Stimulated activated CD4-positive, alpha-beta T cell treated with anti-CD3 and anti-CD28 coated beads, Interleukin-15, amount 100 ng/mL, for 1 hour (primary cell): ENCODE measurements at places on chromosomes 11 and 22.

DNA sequence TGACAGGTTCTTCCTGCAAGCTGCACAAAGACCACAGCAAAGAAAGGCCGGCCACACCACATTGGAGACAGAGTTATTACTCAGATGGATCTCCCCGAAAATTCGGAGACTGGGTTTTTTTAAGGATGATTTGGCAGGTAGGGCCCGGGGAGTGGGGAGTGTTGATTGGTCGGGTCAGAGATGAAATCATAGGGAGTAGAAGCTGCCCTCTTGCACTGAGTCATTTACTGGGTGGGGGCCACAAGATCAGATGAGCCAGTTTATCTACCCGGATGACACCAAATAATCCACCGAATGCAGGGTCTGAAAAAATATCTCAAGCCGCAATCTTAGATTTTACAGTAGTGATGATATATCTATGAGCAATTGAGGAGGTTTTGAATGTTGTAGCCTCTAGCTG, 401.8 kb upstream of the FAT3 start:
- DNase-seq = no peak

GRCh38 chr22:35587896-35588295, 29.2 kb downstream of the MB start:
- no peak for DNase-seq

DNA sequence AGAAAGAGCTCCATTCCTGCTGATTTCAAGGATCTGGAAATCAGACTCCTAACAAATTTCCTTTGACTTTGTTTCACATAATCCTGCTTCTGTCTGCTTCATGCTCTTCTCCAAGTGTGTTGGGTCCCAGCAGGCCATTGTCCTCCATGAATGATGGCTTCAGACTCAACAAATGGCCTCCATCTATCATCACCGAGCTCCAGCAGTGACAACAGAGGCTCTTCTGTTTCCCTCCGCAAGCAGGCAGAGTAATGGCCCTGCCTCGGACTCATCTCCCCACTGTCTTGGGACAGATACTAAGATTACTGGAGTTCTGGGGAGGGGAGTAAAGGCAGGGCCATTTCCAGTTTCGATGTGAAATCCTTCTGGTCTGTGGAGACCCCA, 127.3 kb downstream of the TENM4 start:
- no peak for DNase-seq

DNA sequence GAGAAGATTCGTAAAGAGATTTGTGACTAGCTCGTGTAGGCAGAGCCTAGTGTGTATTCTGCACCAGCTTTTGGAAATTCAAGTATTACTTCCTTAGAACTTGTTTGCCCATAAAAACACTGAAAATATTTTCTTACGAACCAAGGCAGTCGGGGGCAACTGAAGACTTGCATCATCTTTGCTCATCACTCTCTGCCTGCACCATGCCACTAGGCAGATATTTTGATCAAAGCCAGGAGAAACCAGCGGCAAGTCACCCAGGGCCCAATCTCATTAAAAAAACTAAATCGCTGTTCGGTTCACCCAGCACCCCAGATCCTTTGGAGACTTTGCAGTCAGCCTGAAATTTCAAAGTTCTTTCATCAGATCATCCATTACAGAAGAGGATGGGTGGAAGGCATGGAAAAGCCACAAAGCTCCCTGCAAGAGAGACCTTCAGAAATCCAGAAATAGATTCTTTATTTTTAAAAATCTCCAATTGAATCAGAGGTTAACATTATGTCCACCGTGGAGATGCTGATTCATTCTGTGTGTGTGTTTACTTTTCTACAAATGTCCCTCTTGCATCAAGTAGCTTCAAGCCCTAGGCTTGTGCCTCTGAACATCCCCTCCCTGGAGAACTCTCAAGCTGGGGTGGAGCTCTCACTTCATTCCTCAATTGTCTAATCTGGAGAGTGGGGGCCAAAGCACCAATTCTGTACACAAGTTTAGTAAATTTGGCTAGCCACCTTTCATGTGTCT, 78.4 kb downstream of the ETS1 start:
- DNase-seq = no peak

DNA sequence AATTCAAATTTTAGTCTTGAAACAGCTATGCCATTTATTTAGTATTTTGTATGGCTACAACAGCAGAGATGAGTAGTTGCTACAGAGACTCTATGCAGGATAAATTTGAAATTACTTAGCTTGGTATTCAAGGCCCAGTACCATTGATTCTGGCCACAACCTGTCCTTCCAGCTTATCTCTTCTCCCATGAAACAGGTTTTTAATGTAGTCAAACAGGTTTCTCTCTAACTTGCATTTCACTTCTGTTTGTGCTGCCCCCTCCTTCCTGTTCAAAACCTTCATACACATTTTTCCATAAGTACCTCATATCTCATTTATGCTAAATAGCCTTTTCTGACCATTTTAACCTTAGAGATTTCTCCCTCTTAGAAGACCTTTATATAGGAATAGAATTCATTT, 3.3 kb downstream of the USP47 start:
- DNase-seq = no peak

- DNase-seq = no peak
Measured at GRCh38 chr11:65427691-65428577, 5.3 kb downstream of the NEAT1 start.

DNA sequence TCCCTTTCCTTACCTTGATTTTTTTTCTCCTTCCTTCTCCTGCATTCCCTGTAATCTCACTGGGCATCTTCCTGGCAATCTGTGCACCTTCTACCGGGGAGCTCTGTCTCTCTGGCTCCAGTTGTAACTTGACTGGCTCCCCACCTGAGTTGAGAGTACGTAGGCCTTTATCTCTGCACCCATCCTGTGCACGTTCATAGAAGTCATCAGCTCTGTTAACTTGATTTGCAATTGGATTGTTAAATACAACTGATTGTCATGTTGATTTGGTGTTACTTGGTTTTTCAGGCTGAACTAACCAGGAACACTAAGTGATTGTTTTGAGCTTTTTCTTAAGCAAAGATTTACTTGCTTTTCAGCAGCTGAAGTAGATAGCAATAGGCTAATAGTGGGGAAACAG, 11.8 kb downstream of the SWAP70 start:
- DNase-seq = no peak

DNA sequence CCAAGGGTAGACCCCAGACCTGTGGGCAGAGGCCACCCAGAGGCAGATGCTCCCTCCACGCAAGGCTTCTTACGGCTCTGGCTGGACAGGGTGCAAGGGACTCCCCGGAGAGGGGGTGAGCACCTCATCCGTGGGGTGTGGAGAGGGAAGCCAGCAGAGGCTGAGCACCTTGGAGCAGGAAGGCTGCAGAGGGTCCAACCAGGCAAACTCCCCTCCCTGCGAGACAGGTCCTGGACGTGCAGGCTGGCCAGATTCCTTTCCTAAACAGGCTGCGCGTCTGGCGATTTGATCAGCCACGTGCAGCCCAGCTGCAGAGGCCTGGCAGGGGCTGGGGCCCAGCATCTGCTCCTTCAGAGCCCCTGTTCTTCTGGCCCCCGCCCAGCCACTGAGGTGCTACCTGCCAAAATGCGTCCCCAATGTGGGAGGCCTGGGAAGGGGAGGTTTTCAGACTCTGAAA, 49.3 kb downstream of the WNT11 start:
- DNase-seq = no peak

DNA sequence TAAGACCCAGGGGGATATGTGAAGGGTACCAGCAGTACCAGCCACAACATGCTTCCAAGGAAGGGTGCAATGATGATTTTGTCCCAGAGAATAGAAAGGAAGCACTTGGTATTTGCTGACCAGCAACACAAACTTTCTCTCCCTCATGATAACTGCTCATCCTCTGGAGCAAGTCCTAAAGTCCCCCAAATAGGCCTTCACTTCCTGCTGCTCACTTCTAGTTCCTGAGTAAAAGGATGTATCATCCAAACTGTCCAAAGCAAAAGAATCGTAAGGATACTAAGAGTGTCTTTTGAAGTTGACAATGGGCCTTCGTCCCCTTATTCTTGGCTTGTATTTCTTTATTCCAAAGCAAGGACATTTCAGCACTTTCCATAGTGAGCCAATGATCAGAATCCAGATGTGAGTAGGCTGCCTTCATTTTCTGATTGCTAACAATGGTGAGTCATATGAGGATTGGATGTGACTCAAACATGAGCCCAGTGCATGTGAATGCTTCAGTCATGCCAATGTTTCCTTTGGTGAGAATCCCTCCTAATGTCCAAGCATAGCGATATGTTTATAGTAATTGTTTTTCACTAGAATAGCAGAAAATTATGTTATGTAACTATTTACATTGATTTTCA, 243.4 kb upstream of the POU2AF2 start:
- no peak for DNase-seq

- no peak for DNase-seq
Measured at GRCh38 chr11:6855971-6856541, 6.8 kb upstream of the OR10A2 start.

DNA sequence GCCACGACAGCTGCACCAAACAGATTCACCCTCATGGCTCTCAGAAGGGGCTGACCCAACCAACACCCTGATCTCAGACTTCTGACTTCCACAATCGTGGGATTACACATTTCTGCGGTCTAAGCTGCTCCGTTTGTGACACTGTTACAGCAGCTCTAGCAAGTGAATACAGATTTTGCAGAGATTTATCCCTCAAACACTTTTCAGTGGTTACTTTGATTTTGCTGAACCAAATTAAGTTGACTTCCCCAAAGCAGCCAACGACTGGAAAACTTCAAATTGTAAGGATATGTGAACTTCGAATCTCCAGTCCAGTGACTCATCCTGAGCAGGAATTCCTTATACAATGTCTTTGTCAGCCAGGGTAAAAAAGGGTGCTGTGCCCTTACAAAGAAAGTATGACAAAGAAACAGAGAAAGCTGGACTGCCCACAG, 14.8 kb upstream of the INCENP start:
- DNase-seq = no peak

DNA sequence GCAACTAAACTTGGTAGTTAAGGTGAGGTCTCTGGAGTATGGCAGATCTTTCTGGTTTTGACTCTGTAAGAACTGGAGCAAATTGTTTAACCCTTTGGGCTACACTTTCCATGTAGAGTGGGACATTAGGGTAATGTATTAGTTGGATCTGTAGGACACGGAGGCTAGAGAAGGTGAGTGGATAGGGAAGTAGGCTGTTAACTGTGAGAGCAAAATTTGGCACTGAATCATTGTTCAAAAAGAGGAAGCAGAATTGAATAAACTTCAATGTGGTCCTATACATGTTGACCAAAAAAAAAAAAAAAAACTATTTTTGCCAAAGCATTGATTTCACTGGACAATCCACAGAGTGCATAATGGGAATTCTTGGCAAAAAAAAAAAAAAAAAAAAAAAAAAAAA, 370.2 kb upstream of the CHORDC1 start:
- DNase-seq = no peak

GRCh38 chr11:122391049-122391448, 264.5 kb upstream of the UBASH3B start:
- DNase-seq = no peak

- no peak for DNase-seq
Measured at GRCh38 chr11:34731603-34732002, 110.7 kb downstream of the EHF start.

DNA sequence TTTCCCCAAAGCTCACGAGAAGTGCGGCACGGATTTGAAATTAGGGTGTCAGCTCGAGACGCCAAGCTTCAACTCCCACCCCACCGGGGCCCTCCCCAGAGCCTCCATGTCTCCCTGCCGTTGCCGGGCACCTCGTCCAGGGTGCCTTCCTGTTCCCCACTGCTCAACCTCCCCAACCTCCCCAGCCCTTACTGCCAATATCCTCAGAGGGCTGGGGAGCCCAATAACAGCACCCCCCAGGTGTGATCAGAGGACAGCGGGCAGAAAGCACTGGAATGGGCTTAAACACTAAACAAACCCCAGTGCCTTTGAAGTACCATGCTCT, 1336.4 kb downstream of the TBC1D22A start:
- no peak for DNase-seq

DNA sequence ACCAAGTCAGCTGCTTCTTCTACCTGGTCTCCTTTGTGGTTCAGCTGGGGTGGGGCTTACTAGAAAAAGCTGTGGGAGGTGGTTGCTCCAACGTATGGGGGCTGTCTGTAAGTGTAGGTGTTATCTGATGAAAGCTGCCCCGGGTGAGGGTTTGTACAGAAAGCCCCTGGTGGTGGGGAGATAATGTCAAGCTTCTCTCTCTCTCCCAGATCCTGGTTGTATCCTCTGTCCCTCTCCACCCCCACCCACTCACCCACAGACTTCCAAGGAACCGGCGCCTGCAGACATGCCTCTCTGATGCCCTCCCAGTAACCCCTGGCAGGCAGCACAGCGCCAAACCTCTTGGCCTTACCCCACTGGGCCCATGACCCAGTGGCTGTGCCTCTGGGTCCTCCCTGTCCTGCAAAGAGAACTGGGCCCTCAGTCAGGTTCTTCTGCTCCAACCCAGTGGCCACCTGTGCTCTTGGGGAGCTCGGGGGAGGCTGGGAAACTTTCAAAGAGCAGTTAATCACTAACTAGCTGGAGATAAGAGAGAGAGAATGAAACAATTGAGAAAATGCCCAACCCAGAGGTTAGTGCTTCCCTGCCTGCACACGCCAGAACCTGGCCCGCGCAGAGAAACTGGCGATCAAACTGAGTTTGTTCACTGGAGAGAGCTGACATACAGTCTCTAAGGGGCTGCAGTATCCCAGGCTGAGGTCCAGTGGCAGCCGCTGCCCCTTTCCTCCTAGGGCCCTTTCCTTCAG, 20.4 kb upstream of the EHF start:
- no peak for DNase-seq

GRCh38 chr11:71987521-71987920, 11.2 kb upstream of the IL18BP start:
- no peak for DNase-seq

- DNase-seq = no peak
Measured at GRCh38 chr11:9176136-9176535, 84.7 kb upstream of the SCUBE2 start.

GRCh38 chr11:79956061-79956460, 515.2 kb upstream of the TENM4 start:
- no peak for DNase-seq

DNA sequence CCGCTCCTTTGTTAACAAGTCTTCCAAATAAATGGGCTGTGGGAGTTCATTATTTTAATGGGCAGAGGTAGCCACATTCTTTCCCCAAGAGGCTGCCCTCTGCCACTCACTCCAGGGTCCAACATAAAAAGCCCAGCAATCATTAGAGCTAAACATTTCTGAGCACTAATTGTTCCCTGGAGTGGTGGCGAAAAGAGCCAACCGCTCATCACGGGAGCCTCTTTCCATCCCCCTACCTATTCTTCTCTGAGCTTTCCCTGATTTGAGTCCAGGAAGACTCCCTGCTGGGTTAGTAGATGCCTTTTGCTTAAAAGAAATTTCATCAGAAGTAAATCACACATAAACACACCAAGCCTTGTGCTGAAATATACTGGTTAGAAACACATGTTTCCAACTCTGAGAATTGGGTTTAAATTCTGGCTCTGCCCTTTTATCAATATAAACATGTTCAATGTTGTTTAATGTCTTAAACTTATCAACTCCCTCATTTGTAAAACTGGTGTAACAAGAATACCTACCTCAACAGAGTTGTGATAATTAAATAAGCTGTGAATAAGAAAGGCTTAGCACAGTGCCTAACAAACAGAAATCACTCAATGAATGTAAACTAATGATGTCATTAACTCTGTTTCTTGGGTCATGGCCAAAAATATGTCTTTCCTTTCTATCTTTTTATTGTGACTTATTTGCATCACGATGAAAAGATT, at the start of gene OR5A2:
Gene OR5A2 (minus strand): TSS at position 53 of the 707 bp plus-strand sequence. CDS start 3,460 bp downstream, outside the sequence.
- DNase-seq = no peak

GRCh38 chr11:81899156-81899555, 834.5 kb downstream of the FAM181B start:
- DNase-seq = no peak

- DNase-seq = no peak
Measured at GRCh38 chr11:74754507-74755252, 6.0 kb downstream of the RNF169 start.

GRCh38 chr11:8947230-8947943, 4.6 kb upstream of the ASCL3 start:
- DNase-seq = no peak

- no peak for DNase-seq
Measured at GRCh38 chr22:47225080-47225930, 462.9 kb downstream of the TBC1D22A start.
